ENCODE measurements at places on chromosomes 13 and 19.

GRCh38 chr19:7872306-7873204 lies 1.6 kb downstream of the PRR36 start:
- no peak for DNase-seq

- no peak for DNase-seq
Measured at GRCh38 chr13:30810261-30810701, 74.9 kb downstream of the ALOX5AP start.

DNA sequence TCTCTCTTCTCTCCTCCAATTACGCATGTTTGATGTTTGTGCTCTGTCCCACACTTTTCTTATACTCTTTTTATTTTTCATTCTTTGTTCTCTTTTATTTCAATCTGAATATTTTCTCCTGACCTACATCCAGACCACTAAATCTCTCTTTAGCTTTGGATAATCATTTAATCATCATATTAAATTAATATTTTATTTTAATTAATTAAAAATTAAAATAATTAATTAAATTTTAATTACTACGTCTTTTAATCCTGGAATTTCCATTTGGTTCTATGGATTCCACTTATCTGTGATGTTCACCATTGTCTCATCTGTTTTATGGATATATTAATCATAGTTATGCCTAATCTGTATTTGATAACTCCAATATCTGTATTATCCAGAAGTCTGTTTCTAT lies 62.4 kb downstream of the SPACA7 start:
- DNase-seq = no peak

- DNase-seq = no peak
Measured at GRCh38 chr13:83470133-83470797, 412.0 kb downstream of the SLITRK1 start.

DNA sequence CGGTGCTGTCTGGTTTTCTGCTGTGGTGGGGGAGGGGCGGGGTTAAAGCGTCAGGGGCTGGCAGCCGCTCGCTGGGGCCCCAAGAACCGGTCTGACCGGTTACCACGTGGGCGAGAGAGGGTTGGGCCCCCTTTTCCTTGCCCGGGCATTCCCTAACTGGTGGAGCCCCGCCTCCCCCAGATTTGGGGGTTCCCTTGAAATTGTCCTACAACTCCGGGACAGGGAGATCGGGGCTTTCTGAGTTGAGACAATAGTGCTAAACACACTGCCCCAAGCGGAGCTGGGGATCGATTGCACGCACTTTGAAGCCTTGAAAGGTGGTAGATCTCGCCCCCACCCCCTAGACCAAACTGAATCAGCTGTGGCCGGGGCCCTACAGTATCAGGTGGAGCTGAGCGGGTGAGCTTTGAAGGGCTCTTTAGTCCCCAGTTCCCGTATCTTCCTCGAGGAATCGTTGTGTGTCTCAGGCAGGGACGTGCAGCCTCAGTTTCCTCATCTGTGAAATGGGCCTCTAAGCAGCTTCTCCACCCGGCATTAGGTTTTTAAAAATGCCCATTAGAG lies 4.8 kb downstream of the IER2 start:
- DNase-seq = no peak

DNA sequence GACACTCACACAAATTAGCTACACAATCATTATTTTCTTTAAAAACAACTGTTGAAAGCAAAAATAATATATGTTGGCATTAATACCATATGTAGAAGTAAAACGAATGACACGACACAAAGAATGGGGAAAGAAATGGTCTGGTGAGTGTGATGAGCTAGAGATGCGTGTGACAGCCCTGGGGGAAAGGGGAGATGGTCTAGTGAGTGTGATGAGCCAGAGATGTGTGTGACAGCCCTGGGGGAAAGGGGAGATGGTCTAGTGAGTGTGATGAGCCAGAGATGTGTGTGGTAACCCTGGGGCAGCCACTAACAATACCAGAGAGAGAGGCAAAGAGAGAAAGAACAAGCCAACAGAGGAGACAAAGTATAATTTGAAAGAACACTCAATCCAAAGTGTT lies 22.3 kb upstream of the LAMP1 start:
- no peak for DNase-seq

DNA sequence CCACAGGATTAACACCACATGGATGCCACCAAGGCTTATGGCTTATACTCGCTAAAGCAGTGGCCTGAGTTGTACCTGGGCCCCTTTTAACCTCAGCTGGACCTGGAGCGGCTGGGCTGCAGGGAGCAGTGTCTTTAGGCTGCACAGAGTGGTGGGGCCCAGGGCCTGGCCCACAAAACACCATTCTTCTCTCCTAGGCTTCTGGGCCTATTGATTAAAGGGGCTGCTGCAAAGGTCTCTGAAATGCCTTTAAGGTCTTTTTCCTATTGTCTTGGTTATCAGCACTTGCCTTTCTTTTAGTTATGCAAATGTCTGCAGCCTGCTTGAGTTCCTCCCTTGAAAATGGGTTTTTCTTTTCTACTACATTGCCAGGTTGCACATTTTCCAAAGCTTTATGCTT lies 973.9 kb upstream of the PRR20A start:
- no peak for DNase-seq

- no peak for DNase-seq
Measured at GRCh38 chr13:93847162-93847561, 620.6 kb downstream of the GPC6 start.

- no peak for DNase-seq
Measured at GRCh38 chr19:1173159-1173844, 766 bp downstream of the SBNO2 start.

Measured in NCI-H446 treated with DMSO at 0.1 percent for 48 hours (cell line).